ENCODE measurements at places on chromosomes 13 and 19.
A peak's percentile ranks its signal among the peaks of the same experiment; 100 is the strongest.

- DNase-seq, result no peak
Observed at GRCh38 chr13:114131583-114132418, 622 bp downstream of the RASA3 start.

- no peak for DNase-seq
Observed at GRCh38 chr19:21101521-21102242, 19.7 kb downstream of the ZNF714 start.

GRCh38 chr19:7104747-7105447 lies 35.4 kb downstream of the ZNF557 start:
- no peak for DNase-seq

DNA sequence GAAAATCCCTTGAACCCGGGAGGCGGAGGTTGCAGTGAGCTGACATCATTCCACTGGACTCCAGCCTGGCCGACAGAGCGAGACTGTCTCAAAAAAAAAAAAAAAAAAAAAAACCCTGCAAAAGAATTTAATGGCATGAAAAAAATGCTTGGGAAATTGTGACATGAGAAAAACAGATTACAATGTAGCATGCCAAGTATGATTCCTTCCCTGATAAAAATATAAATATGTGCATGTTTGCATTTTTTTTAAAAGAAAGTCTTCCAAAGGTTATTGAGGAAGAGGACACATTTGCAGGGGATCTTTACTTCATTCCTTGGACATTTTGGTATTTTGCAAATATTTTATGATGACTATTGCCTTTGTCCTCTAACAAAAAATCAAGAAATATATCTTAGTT lies 14.5 kb upstream of the ZBTB32 start:
- DNase-seq, result no peak

GRCh38 chr13:27274631-27275030 lies 4.0 kb downstream of the RASL11A start:
- DNase-seq, result no peak

DNA sequence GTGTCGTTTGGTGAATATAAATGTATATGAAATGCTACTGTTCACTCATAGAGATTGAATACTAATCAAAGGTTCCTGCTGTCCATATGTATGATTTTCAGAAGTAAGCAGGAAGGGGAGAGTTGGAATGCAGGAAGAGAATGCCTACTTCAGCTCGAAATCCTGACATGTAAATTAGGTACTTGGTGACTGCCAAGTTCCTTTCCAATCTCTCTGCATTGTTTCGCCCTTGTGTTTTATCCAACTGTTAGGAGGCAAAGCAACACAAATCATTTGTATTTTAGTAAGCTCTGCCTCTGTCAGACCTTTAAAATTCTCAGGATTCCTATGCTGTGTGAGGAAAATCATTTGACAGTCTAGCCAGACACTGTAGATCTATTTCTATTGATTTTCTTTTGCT lies 9.0 kb downstream of the STARD13 start:
- no peak for DNase-seq

DNA sequence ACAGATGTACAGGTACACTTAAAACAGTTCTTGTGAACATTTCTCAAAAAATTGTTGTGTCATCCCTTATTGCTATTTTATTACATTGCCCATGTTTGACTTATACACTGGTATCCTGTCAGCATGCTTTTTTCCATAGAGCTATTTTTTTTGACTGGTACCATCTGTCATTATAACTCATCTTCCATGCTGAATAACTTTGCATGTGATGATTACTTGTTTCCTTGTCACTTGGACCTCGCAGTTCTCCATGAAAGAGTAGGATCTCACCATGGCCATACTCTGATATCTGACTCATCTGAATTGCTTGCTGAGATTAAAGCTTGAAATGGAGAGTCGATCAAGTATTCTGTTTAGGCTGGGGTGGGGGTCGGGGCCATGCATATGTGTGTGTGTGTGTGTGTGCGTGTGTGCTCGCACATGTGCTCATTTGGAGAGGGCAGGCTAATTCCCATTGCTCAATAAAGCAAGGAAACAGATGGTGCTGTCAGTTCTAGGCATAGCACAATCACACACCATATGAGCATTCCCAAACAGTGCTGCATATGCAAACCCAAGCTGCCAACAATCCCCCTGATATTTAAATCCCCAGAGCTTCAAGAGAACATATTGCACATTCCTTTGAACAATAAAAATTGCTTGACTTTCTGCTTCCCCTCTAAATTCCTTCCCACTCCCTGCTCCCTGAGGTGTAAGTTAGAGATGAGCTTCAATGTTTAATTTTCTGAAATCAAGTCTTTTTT lies 62.9 kb downstream of the NHLRC3 start:
- no peak for DNase-seq

GRCh38 chr13:23159760-23160637 lies 20.8 kb upstream of the SGCG start:
- DNase-seq, result no peak

GRCh38 chr19:41886761-41887710 lies 4.1 kb downstream of the ARHGEF1 start:
- DNase-seq, result no peak

DNA sequence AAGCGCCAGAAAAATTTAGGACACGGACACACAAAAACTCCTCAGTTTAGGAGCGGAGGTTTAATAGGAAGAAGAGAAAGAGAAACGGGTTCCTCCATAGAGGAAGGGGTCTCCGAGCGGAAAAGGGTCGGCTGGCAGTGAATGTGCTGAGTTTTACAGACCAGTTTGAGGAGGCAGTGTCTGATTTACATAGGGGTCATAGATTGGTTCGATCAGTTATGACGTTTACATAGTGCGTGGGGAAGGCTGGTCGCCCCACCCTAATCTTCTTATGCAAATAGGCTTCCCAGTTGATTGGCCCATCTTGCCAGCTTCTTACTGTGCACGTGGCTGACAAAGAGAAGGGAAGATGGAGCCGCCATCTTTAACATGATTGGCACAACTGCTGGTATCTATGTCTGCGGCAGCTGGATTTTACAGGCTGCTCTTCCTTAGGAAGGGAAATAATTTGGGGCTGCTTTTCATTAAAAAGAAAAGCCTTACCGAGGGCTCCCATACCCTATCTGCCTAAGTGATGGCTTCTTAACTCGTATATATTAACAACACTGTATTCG lies 1.2 kb upstream of the ZNF225 start:
- DNase-seq, result peak; percentile 52

GRCh38 chr19:14114439-14114838 lies 3.1 kb downstream of the PRKACA start:
- DNase-seq, result no peak

GRCh38 chr19:29588095-29588494 lies 18.0 kb upstream of the POP4 start:
- no peak for DNase-seq

DNA sequence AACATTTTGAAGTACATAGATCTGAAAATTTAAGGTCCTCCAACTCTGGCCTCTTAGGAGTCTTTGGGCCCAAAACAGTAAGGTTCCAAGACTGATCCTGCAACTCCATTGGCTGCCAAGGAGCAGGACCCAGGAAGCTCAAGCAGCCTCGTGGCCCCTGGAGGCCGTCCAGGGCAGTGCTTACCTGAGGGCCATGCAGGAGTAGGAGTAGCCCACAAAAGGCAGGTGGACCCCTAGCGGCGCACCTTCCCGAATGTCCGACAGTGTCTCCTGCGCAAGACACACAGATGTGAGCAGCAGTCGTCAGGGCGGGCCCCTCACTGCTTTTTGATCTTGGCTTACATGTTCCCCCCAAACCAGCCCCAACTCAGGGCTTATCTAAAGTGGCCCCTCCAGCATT lies 5.7 kb upstream of the SIX5 start:
- DNase-seq, result peak; percentile 81

DNA sequence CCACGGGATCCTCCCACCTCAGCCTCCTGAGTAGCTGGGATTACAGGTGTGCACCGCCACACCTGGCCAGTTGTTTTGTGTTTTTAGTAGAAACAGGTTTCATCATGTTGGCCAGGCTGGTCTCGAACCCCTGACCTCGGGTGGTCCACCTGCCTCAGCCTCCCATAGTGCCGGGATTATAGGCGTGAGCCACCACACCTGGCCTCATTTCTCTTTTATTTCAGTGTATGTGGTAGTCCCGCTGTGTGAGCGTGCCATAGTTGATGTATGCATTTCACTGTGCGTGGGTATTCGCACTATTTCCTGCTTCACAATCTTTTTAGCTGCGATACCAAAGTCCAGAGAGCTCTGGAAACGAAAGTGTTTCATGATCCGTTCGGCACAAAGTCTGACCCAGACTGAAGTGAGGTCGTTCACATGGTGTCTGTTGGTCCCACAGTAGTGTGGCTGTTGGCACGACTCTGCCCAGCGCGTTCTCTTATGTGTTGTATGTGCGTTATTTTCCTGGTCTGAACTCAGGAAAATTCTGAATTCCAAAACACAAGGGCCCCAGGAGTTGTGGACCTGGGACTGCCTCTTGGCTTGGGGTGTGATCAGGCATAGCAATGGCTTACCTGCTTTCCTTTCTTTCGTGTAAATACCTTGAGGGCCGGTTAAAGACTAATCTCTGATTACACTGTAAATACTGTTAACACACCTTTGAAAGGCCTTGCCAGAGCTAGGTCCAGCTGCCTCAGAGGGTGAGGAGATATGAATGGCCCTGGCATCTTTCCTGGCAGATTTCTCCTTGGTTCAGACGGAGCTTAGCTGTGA lies 8.6 kb downstream of the EPN1 start:
- DNase-seq, result no peak

GRCh38 chr19:28026636-28027035 lies 1186.3 kb downstream of the UQCRFS1 start:
- no peak for DNase-seq

- DNase-seq, result no peak
Observed at GRCh38 chr19:14058182-14059092, 3.4 kb downstream of the PALM3 start.

DNA sequence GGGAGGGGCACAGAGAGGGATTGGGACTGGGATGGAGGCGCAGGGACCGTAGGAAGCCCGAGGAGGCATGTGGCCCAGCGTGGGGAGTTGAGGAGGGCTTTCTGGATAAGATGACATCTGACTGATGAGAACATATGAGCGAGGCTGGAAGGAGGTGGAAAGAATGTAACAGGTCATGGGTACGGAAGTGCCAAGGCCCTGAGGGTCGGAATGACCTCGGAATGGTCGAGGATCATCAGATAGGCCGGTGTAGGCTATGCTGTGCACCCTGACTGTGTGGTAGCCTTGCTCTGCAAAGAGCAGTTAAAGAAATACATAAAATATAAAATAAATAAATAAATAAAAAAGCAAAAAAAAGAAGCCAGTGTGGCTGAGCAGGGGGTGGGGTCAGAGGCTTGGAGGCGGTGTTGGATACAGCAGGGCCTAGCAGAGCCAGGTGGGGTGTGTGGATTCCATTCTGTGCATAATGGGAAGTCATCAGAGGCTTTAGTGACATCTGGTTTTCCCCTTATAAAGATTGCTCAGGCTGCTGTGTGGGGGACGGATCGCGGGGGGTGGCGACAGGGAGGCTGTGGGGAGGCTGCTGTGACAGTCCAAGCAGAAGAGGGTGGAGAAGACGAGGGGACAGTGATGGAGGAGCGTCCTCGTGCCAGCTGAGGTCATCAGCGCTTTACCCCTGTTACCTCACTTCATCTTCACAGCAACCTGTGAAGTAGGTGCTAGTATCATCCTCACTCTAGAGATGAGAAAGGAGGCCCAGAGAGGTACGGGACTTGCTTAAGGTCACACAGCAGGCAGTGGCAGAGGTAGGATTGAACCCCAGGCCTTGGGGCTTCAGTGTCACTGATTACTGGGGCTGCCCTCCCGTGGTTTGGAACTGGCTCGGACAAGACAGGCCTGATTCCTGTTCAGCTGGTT lies 5.0 kb downstream of the PAK4 start:
- no peak for DNase-seq

DNA sequence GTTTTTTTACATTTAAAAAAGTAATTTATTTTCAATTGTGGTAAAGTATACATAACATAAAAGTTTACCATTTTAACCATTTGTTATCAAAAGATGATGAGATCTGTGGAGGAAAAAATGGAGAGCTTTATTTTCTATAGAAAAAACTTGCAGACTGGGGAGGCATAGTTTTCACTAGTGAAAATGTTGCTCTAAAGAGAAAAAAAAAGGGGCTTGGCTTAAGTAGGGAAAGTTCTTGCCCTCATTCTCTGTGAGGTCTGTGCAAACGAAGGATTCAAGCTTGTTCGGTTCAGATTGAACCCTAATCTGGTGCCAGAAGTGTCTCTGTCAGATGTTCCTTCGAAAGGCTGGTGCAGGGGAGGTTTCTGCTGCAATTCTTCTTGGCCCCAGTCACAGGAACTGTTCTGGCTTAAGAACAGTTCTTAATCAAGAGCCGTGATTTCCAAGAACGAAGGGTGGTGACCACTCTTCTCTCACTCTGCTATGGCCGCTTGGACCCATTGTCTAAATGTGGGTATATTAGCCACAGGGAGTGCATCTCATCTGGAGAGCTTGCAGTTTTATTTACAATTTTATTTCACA lies 42.1 kb downstream of the PCCA start:
- DNase-seq, result no peak

GRCh38 chr13:83634601-83635000 lies 247.7 kb downstream of the SLITRK1 start:
- DNase-seq, result no peak

DNA sequence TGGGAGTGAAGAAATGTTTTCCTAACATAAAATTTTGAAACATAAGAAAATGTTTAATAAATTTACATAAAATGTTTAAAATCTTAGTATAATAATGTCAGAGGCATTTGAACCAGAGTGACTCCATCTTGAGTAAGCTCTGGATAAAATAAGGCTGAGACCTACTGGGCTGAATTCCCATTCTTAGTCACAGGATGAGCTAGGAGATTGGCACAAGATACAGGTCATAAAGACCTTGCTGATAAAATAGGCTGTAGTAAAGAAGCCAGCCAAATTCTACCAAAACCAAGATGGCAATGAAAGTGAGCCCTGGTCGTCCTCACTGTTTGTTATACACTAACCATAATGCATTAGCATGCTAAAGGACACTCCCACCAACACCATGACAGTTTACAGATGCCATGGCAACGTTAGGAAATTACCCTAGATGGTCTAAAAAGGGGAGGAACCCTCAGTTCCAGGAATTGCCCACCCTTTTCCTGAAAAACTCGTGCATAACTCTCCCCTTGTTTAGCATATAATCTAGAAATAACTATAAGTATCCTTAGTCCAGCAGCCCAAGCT lies 1184.0 kb downstream of the UQCRFS1 start:
- no peak for DNase-seq

DNA sequence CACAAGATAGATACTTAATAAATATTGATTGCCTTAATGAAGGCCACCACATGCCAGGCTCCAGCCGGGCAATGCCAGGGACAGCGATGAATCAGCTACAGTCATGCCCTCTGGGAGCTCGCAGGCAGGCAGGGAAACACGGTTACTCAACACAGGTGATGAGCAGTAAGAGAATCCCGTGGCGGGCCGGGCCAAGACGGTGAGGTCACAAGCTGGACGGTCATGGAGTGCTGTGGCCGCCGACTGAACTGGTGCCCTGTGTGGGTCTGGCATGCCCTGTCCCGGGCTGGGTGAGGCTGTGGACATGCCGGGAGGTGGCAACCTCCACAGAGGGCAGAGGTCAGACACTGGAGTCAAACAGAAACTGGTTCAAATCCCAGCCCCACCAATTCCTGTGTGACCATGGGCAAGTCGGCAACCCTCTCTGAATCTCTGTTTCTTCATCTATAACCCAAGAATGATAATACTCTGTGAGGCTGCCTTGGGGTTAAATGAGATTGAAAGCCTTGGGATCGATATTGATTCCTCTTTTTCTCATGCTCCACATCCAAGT lies 13.2 kb upstream of the PAK4 start:
- DNase-seq, result no peak
